HFF-Myc (cell line): ENCODE measurements at places on chromosomes 6 and 20.

GRCh38 chr6:20755631-20756030, 221.4 kb downstream of the CDKAL1 start:
- peak; percentile 22 for DNase-seq

GRCh38 chr6:125030969-125031368, 68.7 kb downstream of the RNF217 start:
- DNase-seq: no peak

DNA sequence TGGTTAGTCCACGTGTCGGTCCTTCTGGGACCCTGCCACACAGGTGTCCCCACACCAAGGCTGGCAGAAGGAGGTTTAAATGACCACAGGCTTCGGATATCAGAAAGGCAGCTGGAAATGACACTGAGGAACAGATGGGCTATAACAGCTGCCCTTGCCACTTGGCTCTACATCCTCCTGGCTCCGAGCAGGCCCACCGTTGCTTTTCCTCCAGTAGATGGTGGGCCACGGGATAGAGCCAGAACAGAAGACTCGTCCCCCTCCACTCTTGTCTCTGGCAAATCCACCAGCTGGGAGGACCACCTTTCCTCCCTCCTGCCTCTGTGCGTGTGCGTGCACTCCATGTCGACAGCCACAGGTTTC, 17.6 kb downstream of the WRNIP1 start:
- DNase-seq: no peak

DNA sequence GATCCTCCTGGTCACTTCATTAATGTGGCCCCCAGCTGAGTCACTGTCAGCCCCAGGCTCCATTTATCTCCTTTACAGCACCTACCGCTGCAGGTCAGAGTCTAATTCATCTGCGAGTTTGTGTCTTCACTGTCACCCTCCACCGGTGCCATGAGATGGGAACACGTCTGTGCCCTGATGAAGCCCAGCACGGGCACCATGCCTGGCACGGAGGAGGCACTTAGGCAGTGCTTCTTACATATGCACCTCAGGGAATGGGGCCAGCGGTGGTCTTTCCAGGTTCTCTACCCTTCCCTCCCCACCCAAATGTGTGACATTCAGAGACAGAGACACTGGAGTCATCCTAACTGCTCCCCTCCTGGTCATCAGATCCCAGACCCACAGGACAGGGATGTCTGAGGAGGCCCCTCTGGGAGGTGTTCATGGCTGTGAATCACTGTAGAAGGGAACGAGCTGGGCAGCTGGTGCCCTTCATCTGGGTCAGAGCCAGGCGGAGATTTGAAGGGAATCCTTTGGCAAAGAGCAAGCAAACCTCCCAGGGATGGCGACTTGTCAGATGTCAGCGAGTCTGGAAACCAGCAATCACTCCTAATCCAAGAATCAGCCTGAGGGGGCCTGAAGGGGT, 364.6 kb downstream of the PREX1 start:
- DNase-seq: no peak

GRCh38 chr6:1486387-1486786, 97.0 kb downstream of the FOXF2 start:
- no peak for DNase-seq

DNA sequence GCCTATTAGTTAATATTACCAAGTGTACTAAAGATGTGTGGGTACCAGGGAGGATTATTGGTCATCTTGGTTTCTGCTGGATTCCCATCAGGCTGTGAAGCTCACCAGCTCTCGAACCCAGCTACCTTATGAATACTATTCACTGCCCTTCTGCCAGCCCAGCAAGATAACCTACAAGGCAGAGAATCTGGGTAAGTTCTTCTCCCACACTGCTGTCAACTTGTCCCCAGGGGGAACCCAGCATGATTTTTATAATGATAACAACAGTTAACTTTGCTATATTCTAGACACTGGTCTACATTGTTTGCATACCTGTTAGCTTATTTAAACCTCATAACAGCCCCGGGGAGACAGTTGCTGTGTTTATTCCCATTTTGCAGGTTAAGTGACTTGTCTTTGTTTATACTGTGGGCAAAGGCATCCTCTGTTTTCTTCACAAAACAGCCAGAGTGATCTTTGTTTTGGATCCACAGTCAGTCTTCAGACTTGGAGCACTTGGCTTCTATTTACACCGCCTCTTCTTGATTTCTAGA, 26.5 kb downstream of the TM9SF4 start:
- DNase-seq: no peak

DNA sequence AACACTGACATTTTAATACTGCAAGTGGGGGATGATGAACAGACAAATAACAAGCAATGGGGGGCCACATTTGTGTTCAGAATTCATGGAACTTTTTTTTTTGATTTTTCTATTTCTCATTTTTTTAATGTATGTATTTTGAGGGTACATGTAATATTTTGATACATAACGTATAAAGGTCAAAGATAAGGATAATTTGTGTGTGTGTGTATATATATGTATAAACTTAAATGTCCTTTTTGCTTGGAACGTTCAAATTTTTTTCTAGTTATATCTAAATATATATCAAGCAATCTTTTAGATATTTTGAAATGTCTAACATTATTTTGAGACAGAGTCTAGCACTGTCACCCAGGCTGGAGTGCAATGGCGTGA, 12.3 kb upstream of the ZNF311 start:
- no peak for DNase-seq

- DNase-seq: no peak
Observed at GRCh38 chr6:75689576-75689975, 59.5 kb upstream of the MYO6 start.

GRCh38 chr6:152457949-152458624, 179.1 kb downstream of the SYNE1 start:
- DNase-seq: no peak

DNA sequence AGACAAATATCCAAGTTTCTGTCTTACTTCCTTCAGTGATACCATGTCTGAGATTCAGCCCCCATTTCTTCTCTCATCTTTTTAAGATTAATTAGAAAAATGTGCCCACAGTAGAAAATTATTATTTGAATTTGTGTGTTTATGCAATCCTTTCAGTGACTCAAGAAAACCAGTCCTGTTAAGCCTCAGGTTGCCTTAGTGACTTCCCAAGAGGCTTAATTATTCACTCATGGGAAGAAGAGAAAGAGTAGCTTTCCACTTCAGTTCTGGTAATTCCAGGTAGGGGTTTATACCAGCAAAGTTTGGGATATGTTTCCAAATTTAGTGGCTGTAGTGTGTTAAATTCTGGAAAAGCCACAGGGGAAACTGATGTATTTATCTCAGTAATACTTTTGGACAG, 149.1 kb downstream of the RIMS1 start:
- no peak for DNase-seq

GRCh38 chr6:151004383-151005024, 139.0 kb downstream of the MTHFD1L start:
- DNase-seq: peak; percentile 59

GRCh38 chr6:43914272-43915147, 144.5 kb downstream of the VEGFA start:
- no peak for DNase-seq

DNA sequence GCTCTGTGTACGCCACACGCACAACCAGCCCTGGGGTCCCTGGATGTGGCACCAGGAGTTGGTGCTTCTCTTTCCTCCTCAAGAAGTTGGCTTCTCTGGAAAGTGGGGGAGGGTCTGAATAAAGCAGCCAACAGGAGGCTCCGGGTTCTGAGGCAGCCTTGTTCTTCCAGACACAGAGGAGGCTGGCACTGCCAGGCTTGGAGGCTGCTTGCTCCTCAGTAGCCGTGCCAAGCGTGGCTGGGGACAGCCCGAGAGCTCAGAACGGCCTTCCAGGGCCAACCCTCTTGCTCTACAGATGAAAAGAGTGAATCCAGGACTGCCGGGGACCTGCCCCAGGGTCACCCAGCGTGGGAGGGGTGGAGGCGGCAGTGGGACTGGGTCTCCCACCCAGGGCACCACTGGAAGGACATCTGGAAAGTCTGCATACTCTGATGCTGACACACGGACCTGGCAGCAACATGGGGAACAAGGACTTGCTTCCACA, 70.4 kb downstream of the SLC22A23 start:
- DNase-seq: no peak

- no peak for DNase-seq
Observed at GRCh38 chr6:168016176-168016620, 18.7 kb downstream of the KIF25 start.

DNA sequence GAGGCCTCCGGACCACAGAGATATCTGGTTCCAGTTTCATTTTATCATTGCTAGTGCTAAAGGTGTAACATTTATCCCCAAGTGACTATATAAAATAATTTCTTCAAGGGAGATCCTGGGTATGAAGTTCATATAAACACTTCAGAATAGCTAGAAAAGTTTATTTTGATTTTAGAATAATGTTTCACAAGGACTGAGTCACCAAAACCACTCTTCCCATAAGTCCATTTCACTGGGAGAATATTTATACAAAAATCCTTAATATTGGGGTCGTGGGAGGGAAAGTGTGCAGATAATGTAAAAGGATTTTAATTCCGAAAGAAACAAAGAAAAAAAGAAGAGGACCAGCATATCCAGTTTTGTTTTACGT, 128.1 kb downstream of the ISM1 start:
- no peak for DNase-seq

DNA sequence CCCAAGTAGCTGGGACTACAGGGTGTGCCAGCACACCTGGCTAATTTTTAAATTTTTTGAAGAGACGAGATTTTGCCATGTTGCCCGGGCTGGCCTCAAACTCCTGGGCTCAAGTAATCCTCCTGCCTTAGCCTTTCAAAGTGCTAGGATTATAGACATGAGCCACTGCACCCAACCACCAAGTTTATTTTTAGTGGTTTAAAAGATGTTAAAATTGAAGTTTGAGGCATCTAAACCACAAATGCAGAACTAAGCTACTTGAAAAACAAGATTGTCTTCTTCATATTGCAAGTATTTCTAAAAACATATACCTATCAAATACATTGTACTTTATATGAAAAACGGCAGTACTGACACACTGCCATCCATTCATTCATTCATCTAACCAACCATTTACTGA, 31.6 kb downstream of the WASF1 start:
- no peak for DNase-seq

DNA sequence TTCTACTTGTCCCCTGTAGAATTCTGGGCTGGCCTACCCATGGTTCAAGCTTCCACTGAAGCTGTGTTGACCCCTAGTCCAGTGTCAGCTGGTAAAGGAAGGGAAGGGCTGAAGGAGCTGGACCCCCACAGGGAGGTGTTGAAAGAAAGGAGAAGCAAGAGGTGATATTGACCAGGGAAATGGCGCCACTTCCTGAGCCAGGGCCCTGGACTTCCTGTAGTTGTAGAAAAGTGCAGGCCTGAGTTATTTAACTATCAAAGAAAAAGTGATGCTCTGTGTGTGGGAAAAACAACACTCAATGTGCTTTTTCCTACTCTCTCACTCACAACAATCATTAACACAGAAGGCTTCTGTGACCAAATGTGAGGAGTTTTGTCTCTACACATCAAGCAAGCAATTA, 60.0 kb upstream of the IER3 start:
- DNase-seq: no peak
